ENCODE measurements at places on chromosomes 11 and 22.

DNA sequence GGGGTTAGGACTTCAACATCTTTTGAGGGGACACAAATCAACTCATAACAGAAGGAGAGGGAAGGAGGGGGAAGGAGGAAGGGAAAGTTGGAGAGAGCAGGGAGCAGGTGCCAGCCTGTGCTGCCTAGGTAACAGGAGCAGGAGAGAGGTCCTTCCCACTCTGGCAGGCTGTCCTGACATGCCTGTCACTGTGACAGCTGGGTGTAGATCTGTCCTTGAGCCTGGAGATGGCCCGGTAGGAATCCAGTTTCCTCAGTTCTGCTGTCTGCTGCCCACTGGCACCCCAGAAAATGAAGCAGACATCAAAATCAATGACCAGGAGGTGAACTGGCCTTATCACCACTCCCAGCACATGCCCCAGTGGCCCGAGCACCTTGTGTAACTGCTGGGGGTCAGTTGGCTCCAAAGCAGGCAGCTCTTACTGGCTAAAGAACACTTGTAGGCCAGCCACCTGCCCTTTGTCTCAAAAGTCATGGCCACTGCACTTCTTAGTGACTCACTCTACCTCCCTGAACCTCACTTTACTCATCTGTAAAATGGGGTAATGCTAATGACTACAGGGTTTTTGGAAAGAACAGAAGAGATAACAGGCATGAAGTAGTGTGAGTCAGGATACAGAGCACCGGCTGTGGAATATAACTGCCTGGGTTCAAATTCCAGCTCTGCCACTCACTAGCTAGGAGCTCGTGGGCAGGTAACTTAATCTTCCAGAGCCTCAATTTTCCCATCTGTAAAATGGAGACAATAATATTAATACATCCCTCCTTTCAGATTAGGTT is 8.0 kb upstream of the TSPAN18 start:
- DNase-seq = no peak

- DNase-seq = no peak
Observed at GRCh38 chr22:47850644-47851151, 1088.2 kb downstream of the TBC1D22A start.

GRCh38 chr22:35846804-35847203 is 129.1 kb downstream of the APOL5 start:
- no peak for DNase-seq

DNA sequence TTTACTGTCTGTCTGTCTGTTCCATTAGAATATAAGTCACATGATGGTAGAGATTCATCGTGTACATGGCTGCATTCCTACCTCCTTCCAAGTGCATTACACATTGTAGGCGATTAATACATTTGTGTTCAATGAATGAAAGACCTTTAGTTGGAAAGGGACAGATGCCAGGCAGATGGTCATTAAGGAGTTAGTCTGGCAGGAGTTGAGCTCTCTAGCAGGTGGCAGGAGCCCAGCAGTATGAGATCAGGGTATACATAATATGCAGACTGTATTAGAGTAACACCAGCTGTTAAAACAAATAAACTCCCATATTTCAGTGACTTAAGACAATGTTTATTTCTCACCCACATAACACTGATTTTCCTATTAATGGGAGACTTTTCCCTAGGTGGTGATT is 147.7 kb upstream of the LARGE1 start:
- DNase-seq = no peak

DNA sequence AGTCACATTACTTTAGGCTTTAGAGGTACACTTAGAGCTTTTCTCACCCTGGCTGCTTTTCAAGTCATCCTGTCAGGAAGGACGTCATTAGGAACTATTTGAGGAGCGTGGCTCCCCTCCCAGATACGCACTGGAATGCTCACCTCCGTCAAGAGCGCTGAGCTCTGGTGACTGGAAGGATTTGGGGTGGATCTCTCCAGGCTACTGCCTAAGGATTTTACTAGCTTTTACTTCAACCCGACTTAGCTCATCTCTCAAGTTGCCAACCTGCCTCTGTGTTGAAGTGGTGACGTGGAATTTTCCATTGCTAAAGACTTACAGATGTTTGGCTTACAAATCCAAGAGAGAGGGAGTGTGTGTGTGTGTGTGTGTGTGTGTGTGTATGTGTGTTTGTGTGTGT is 355.3 kb upstream of the CCDC90B start:
- DNase-seq = no peak

- no peak for DNase-seq
Observed at GRCh38 chr11:67376063-67376820, 2.8 kb upstream of the CLCF1 start.
